ENCODE measurements at places on chromosomes 3 and 15. TPM values are rescaled to one million over a fixed set of nuclear protein-coding genes. Genes with fewer than 3 reads are reported as not detected.

DNA sequence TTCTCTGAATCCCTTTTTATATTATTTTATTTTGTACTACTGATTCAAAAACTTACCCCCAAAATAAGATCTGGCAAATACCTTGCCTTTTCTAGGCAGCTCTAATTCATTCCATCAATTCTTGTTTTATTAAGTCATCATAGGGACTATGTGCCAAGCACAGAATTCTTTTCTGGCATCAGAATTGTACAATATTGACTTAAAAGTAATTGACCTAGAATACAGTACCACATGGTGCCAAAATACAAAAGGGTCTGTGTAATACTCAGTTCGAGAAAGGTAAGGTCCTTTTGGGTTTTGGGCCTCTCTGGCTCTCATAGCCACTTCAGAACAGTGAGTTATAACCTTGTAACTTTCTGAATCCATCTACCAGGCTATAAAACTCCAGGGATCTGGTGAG is 46.2 kb downstream of the KBTBD8 start:
- no peak for DNase-seq

Gene FETUB
- not detected for total RNA-seq

GRCh38 chr3:47001731-47002170 is 22.3 kb downstream of the NBEAL2 start:
- DNase-seq = no peak

DNA sequence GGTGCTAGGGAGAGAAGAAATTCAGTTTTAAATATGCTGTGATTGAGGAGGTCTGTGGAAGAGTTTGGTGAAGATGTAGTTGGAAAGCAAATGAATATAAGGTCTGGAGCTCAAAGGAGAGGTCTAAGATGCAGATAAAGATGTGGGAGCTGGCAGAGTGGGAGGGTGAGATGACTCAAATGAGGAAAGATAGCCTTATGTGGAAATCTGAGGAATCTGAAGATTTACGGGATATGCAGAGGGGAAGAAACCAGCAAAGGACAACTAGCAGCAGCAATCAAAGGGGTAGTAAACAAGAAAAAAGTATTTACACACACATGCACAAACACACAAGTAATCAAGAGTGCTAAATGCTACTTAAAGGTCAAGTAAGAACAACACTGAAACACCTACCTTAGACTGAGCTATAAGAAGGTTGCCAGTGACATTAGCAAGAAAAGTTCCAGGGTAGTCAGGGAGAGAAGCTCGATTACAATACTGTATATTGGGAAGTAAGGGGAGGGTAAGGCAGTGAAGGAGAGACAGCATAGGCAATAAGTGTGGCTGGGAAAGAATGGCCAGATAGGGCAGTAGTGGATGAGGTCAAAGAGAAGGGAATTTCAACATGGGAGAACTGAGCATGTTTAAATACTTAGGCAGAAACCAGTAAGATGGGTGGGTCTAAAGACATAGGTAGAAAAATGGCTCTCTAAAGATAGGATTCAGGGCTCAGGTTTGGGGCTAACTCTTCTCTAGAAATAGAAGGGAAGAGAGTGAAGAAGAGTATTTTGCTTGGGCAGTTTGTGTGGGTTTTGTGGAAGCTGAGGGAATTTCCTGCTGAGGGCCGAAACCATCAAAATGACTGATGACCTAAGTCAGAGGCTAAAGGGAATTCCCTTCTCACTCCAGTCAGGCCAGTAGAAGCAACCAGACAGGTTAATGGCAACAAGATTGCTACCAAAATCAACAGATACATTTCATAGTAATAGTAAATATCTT is 8.9 kb downstream of the CMTM6 start:
- peak; percentile 41 for DNase-seq

GRCh38 chr3:152728231-152728980 is 106.5 kb upstream of the P2RY1 start:
- peak; percentile 5 for DNase-seq

- peak; percentile 93 for DNase-seq
These were observed 10.8 kb downstream of the PAK6 start for GRCh38 chr15:40249477-40250303.

DNA sequence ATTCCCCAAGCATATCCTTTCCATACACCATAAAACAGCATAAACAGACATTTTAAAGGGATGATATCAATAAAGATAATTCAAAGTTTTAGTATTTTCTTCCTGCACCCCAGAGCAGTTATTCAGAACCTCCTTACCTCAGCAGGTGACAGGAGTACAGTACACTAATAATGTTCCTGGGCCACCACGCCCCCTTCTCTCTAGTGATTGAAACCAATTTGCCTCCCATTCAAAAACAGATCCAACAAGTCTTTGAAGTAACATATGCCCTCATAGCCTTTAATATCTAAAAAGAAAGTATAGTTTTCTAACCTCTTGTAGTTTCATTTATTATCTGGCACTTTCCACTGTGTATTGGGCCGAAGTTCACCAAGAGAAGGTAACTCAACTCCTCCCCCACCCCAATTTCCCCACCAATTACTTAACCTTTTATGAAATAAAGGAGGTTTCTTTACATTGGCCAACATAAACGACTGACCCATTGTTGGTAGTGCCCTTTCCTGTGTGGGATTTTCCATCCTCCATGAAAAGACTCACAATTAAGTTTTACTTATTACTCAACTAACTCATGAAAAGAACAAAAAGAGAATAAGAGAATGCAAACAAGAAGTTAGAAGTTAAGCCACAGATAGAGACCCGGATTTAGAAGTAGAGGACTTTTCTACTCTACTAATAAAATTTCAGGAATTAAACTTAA is 5.0 kb upstream of the ATP8B4 start:
- DNase-seq = no peak

Gene MYL3
- not detected for total RNA-seq

- DNase-seq = no peak
These were observed 44.8 kb downstream of the ANP32A start for GRCh38 chr15:68775671-68776476.

DNA sequence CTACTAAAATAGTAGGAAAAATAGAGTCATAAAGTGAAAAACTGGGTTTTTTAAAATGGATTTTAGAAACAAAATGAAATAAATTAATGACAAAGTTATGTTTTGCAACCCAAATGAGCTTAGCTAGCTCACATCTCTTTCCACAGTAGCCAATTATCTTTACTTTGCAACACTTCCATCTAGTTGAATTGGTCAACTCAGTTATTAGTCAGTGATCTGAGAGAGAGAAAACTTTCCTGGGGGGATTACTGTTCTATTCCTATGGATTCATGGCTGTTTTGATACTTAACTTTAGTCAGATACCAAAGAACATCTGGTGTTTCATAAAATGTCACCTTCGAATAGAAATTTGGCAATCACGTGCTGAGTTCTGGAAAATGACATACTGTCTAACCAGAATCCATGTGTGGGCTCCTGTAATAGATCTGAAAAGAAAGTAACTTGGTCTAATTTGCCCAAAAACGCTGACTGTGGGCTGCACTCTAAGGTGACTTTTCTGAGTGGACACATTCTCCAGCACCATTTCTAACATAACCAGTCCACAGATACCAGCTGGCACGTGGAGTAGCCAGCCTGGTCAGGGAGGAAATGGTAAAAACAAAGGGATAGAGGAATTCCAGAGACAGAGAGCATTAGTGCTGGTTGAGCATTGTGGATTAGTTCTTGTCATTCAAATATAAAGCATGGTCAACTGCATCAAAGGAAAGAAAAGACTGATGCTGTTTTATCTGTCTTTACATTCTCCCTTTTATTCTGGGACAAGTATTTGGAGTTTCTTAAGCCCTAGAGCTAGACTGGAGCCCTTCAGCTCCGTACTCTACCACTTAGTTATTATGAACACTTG is 45.2 kb upstream of the CCDC80 start:
- peak; percentile 5 for DNase-seq

Gene SPINK8
- not detected for total RNA-seq
